Muscle of back (tissue), 13 donors: ENCODE measurements at places on chromosomes 2 and 18. TPM values are rescaled to one million over a fixed set of nuclear protein-coding genes. Genes with fewer than 3 reads are reported as not detected.

GRCh38 chr2:102449370-102449974 lies 23.6 kb upstream of the SLC9A4 start:
- DNase-seq = peak; percentile 51

DNA sequence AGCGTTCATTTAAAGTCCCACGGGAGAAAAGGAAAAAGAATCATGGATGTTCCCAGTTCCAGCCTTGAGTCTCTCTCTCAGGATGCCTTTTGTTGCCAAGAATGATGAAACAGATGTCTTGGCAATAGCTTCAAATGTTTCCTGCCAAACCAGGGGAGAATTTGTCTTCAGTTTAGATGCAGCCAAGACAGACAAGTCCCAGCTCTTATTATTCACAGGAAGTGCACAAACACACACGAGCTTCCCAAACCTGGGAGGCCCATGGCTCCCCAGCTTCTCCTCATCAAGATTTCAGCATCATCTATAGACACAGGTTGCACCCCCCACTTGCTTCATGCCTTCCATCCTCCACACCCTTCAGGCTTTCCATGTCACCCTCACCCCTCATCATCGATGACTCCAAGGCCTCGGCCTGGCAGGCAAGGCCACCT lies 45.9 kb downstream of the HS1BP3 start:
- DNase-seq = peak; percentile 92

GRCh38 chr2:173990970-173991819 lies 26.0 kb upstream of the SP3 start:
- DNase-seq = peak; percentile 97

- no peak for DNase-seq
Measured at GRCh38 chr2:84458551-84459017, 496 bp downstream of the SUCLG1 start.

DNA sequence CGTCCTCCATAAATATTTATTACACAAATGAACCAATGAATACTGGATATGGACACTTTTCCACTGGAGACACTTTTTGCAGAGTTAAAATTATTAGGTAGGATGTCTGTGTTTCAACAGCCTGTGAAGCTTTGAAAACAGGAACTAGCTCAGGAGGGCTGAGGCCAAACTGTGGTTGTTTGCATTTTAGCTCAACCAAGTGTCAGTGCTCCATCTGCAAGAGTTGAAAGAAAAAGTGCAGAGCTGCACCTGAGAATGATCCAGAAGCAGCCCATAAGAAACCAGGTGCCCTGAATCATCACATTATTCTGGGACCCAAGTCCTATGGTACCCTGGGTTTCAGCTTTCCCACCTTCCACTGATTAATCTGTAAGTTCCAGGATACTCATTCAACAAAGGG lies 180.4 kb downstream of the TRIB2 start:
- no peak for DNase-seq

- DNase-seq = no peak
Measured at GRCh38 chr18:47248115-47248603, 3.3 kb downstream of the SKOR2 start.

DNA sequence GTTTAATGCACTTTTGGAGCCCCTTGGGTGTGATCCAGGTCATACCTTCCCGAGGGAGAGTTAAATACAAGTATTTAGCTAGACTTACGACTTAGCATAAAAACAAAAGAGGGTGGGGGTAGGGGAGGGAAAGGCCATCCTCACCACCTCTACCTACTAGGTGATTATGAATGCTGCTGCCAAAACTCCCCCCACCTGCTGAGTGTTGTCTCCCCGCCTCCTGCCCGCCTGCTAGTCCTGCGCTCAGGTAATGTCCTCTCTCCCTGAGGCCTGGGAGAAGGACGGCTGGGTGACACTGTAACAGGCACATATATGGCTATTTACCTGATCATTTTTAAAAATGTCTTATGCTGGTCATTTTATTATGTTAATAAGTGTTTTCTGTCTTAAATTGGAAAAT lies 3.0 kb upstream of the NCKAP5 start:
- DNase-seq = no peak

GRCh38 chr2:177282181-177282641 lies 17.7 kb upstream of the NFE2L2 start:
- no peak for DNase-seq

DNA sequence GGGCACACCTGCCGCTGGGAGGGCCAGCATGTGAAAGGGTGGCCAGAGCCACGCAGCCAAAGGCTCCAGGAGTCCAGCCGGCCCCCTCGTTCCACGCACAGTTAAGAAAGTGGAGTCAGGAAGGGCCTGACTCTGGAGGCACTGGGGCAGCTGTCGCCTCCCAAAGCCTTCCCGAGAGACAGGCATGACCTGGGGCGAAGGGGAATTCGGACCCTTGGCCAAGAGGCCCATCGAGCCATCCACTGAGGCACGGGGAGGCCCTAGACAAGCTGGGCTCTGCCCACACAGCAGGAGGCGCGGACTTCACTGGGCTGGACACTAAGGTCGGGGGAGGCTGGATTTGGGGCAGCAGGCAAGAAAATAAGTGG lies 38.5 kb upstream of the SNED1 start:
- DNase-seq = peak; percentile 36

GRCh38 chr18:2848247-2849246 lies 1.7 kb downstream of the EMILIN2 start:
- DNase-seq = peak; percentile 35

DNA sequence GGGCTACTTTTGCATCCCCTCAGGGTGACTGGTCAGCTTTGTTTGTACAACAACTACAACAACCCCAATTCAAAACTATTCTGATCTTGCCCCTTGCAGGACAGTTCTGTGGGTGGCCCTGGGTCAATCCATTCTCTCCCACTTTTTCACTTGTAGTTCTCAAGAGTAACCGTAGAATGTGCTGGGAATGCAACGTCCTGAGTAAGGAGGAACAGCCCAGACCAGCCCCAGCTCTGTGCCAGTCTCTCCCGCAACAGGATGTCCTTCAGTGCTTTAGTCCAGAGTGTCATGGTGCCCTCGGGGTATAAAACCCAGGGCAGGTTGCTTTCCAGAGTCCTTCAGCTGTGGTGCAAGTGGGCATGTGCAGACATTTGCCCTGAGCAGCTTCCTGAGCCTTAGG lies 22.1 kb upstream of the TEX51 start:
- DNase-seq = no peak

DNA sequence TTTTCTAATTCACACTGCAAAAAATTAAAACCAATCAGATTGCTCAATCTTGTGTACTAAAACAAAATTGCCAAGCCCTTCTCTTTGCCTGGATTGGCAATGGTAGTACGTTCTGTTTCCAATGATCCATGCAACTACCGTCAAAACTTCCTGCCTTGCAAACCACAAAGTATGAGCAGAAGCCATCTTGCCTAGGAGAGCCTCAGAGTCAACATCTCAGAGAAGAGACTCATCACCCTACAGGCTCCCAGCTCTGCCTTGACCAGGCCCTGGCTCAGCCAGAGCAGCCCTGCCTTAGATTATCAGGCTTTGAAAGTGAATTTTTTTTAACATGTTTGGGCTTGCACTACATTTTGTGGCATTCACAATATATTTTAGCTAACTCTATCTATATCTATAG lies 574.1 kb downstream of the SATB2 start:
- DNase-seq = no peak

DNA sequence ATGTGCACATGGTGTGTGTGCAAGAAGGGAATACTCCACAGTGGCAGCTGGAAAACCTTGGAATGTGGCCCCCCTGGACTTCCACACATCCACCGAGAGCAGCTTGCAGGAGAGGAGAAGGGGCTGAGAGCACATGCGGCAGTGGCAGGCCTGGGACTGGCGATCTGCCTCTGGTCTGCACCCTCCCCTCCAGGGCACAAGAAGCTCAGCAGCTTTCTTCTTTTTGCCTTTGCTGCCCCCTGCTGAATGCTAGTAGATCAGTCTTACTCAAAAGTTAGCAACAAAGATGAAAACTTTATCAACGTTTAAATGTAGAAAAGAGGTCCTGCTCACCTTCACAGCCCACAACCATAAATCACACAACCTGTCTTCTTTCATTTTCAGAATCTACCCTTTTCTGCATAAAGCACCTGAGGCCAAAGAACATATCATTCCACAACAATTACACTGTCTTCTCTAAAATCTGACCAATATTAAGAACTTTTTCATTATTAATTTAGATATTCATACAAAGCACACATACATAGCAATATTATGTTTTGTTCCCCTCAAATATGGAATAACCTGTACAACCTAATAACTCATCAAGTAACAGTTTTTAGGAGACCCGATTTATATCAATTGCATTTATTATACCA lies 34.6 kb downstream of the TGFBRAP1 start:
- DNase-seq = peak; percentile 37

GRCh38 chr18:12393510-12393909 lies 14.2 kb upstream of the PRELID3A start:
- no peak for DNase-seq

GRCh38 chr2:56315376-56315775 lies 131.6 kb downstream of the CCDC85A start:
- DNase-seq = peak; percentile 28

DNA sequence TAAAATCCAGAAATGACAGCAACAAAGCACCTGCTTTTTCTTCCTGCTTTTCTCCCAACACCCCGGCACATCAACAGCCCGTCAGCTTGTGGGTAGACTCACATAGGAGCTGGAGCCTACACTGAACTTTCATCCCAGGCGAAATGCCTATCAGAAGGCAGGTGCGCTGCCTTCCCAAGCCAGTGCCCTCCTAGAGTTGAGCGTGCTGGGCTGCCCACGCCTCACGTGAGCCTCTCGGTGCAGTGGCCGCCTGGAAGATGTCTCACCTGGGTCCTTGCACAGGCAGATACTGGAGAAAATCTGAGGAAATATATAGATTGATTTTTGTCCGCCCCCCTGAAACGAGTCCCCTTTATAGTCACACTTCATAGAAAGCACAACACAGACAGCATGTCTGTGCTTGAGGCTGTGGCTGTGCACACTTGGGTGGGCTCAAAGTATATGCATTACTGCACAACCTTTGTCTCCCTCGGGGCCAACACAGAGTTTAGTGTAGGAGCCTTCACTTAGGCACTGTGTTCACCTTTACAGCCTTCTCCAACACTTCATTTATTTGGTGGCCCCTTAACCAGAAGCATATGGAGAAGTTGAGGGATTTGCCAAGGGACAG lies 112.5 kb downstream of the SMAD7 start:
- no peak for DNase-seq

DNA sequence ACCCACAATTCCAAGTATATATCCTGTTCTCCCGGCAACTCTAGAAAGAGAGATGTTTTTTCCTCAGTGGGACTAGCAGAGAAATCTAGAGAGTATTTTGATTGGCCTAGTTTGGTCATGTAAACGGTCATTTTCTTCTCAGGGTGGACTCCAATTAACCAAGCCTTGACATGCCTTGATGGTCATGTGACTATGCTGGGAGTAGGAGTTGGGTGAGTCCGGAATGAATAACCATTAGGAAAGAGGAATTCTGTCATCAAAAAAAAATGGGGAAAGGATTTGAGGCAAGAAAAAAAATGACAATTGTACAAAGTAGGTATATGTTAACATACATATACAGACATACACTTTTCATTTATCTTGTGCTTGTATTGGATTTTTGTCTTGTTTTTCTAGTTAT lies 248.2 kb upstream of the CDH20 start:
- DNase-seq = no peak

DNA sequence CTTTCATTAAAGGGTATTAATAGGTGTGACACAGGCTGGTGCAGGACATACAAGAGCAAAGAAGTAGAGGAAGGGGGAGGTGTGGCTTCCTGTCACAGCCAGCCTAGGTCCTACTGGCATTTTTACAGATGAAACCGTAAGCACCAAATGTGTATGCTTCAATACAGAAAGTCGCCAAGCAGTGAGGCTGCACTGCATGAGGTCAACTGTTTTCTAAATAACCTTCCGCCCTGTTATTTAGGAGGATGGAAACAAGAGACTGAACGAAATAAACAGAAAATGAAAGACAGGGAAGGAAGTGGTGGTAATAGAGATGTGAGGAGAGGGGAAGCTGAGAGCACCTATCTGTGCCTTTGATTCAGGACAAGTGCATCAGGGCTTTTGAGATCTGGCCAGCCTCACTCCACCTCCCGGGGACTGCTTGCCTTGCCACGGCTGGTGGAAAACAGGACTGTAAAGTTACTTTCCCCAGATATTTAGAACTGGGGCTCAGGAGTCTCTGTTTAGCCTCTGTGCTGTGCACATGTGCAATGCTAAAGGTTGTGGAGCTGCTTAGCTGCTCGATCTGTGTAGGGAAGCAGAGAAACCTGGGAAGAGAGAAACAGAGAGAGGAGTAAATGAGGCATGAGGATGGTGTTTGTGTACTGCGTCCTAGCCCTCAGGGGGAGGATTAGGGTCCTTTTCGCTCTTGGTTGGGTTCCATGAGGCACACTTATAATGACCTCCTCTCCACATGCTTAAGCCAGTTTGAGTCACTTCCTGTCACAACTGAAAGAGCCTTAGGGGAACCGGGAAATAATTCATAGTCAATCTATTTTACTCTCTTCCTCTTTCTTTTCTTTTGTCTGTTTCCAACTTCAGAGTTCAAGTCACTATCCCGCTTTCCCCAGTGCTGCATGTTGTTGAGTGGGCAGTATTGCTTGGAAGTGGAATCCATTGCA lies 62.3 kb upstream of the BOD1L2 start:
- DNase-seq = no peak

- DNase-seq = no peak
Measured at GRCh38 chr2:139367416-139367815, 587.2 kb upstream of the NXPH2 start.

DNA sequence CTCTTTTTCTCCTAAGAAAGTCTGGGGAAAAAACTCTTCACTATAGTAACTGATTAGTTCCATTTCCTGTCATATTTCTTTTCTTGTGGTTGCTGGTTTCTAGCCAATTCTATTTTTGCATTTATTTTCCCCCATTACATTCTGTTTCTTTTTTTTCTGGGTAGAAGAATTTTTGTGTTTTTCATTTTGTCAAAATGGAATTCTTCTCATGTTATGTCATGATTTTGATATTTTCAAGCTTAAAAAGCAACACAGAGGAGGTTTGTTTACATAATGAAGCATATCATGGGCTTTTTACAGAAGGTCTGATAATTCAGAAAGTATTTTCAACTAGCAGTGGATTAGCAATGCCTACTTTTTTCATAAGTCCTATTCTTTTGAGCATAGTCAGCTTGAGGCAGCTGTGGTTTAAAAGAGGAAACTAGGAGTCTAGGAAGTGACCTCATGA lies 102.0 kb downstream of the MAP2 start:
- DNase-seq = peak; percentile 88

- no peak for DNase-seq
Measured at GRCh38 chr2:26347286-26347865, 787 bp upstream of the ADGRF3 start.

GRCh38 chr2:112646102-112646719 lies 472 bp downstream of the SLC20A1 start:
- DNase-seq = no peak

The GALNT3 gene
- 1.1 TPM for polyA plus RNA-seq

The LANCL1 gene
- 50.3 TPM for polyA plus RNA-seq

The GPR155 gene
- 4.4 TPM for polyA plus RNA-seq

The TACR1 gene
- 0.36 TPM for polyA plus RNA-seq

The ANTXR1 gene
- 131 TPM for polyA plus RNA-seq

The ITPRIPL1 gene
- polyA plus RNA-seq = 2.9 TPM

The HMSD gene
- 0.69 TPM for polyA plus RNA-seq

The HOXD13 gene
- not detected for polyA plus RNA-seq

The DYNAP gene
- polyA plus RNA-seq = not detected

The MPP4 gene
- polyA plus RNA-seq = 0.13 TPM
